Central memory CD8-positive, alpha-beta T cell (primary cell): ENCODE measurements at places on chromosomes 1 and 21.

GRCh38 chr1:200724064-200724463 is 14.6 kb upstream of the CAMSAP2 start:
- no peak for DNase-seq

DNA sequence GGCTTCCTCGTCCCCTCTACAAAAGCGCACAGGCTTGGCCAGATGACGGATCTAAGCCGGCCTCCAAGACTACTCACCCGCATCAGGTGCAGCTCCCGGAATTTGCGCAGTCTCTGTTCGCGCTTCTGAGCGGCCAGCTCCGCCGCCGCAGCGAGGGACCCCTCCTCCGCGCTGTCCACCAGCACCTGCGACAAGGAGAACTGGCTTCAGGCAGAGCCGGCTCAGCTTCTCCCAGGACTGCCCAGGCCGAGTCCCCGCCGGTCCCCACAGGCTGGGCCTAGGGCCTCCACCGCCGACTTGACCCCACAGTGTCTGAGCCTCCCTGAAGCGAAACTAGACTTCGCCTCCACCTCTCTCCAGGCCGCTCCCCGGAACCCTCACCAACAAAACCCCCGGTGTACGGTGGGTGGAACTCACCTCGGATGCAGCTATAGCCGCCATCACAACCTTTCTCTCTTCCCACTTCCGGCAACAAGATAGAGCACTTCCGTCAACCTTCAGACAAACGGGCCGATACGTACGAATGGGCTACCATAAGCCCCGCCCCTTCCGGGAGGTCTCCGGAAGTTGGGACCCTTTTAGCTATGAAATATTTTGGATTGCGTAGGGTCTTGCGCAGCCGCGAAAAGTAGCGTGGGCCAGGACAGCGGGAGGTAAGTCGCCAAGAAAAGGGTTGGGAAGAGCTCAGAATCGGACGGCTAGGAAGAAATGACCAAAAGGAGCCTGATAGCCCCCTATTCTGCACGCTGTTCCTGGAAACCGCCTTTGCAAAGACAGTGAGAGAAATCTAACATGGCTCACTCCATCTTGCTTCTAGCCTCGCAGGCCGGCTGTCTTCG is at the start of gene SYF2:
TSS of gene SYF2 (minus strand) at position 476 of the 839 bp plus-strand sequence. CDS start at position 441, 35 bp downstream.
- peak; percentile 79 for DNase-seq

GRCh38 chr1:245516284-245516759 is 361.5 kb downstream of the KIF26B start:
- DNase-seq: no peak

GRCh38 chr1:51316113-51316845 is 14.1 kb downstream of the TTC39A start:
- no peak for DNase-seq

DNA sequence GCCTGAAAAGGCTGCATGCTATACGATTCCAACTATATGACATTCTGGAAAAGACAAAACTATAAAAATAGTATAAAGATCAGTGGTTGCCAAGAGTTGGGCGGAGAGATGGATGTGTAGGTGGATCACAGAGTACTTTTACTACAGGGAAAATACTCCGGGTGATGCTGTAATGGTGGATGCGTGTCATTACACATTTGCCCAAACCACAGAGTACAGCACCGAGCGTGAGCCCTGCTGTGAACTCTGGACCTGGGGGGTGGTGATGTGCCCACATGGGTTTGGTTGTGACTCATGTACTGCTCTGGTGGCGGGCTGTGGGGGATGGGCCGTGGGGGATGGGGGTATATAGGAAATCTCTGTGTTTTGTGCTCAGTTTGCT is 162.7 kb upstream of the COL6A1 start:
- no peak for DNase-seq

GRCh38 chr1:81144240-81144825 is 656.4 kb upstream of the ADGRL2 start:
- DNase-seq: no peak

GRCh38 chr1:93673163-93673829 is 8.3 kb downstream of the BCAR3 start:
- no peak for DNase-seq

DNA sequence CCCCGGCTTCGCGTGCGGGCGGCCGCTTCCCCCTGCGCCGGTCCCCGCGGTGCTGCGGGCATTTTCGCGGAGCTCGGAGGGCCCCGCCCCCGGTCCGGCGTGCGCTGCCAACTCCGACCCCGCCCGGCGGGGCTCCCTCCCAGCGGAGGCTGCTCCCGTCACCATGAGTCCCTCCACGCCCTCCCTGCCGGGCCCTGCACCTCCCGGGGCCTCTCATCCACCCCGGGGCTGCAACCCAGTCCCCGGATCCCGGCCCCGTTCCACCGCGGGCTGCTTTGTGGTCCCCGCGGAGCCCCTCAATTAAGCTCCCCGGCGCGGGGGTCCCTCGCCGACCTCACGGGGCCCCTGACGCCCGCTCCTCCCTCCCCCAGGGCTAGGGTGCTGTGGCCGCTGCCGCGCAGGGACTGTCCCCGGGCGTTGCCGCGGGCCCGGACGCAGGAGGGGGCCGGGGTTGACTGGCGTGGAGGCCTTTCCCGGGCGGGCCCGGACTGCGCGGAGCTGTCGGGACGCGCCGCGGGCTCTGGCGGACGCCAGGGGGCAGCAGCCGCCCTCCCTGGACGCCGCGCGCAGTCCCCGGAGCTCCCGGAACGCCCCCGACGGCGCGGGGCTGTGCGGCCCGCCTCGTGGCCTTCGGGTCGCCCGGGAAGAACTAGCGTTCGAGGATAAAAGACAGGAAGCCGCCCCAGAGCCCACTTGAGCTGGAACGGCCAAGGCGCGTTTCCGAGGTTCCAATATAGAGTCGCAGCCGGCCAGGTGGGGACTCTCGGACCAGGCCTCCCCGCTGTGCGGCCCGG is 159.2 kb downstream of the RUNX1 start:
- DNase-seq: peak; percentile 63

- no peak for DNase-seq
Measured at GRCh38 chr1:236545621-236546169, 21.9 kb downstream of the LGALS8 start.

DNA sequence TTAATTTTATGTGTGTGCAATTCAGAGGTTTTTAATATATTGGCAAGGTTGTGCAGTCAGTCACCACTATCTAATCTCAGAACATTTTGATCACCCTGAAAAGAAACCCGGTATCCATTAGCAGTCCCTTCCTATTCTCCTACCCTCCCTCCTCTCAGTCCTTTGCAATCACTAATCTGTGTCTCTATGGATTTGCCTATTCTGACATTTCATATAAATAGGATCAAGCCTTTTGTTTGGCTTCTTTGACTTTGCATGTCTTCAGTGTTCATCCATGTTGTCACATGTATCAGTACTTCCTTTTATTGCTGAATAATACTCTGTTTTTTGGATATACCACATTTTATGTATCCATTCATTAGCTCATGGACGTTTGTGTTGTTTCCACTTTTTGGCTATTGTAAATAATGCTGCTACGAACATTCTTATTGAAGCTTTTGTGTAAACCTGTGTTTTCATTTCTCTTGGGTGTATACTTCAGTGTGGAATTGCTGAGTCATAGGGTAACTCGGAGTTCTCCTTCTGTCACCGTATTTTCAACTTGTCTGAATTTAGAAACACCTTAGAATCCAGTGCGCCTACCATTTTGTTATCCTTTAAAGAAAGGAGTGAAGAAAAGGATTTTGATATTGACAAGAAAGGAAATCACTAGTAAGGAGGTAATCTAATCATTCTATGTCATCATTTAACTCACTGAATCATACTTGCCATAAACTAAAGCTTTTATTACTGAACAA is 3.4 kb downstream of the CEP85 start:
- DNase-seq: no peak

DNA sequence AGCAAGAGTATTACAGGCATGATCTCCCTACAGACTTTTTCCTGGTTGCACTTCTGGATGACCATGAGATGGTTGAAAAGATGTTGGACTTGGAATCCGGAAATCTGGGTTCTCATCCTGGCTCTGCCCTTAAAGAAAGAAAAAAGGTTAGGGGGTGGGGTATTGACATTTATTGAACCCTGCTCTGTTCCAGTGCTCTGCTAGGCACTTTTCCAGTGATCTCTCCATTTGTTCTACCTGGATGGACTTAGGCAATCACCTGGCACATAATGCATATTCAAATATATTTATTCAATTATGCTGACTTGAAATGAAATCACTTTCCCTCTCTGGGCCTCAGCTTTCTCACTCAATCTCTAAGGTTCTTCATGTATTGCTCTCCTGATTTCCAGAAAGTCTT is 101.0 kb upstream of the NFIA start:
- DNase-seq: no peak

- no peak for DNase-seq
Measured at GRCh38 chr1:211359876-211360275, 33.2 kb downstream of the TRAF5 start.

DNA sequence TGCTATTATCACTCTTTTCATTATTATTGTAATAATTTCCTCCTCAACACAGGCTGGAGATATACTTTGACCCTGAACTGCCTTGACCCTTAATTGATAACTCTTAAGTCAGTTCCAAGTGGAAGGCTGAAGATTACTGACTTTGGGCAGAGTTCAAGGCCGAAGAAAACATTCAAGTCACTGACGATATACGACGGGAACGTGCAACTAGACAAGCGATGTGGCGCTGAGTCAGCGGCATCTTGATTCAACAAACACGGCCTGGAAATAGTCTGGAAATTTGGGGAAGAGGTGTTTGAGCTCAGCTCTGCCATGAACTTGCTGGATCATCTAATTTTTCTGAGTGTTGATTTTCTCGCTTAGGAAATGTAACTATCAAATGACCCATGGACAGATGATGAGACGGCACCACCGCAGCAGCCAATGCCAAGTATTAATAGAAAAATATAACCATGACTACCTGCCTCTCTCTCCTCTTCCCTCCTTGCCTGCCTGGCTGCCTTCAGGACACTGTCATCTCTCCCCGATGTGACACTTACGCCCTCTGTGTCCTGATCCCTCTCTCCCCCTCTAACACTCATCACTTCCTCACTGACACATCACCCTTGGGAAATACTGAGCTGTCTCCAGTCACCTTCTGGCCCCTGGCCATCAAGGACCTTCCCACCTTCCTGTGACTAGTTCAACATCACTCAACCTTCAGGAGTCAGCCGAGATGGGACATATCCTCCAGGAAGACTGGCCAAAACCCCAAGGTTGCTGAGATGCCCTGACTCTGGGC is 49.4 kb downstream of the TMCO4 start:
- DNase-seq: no peak

DNA sequence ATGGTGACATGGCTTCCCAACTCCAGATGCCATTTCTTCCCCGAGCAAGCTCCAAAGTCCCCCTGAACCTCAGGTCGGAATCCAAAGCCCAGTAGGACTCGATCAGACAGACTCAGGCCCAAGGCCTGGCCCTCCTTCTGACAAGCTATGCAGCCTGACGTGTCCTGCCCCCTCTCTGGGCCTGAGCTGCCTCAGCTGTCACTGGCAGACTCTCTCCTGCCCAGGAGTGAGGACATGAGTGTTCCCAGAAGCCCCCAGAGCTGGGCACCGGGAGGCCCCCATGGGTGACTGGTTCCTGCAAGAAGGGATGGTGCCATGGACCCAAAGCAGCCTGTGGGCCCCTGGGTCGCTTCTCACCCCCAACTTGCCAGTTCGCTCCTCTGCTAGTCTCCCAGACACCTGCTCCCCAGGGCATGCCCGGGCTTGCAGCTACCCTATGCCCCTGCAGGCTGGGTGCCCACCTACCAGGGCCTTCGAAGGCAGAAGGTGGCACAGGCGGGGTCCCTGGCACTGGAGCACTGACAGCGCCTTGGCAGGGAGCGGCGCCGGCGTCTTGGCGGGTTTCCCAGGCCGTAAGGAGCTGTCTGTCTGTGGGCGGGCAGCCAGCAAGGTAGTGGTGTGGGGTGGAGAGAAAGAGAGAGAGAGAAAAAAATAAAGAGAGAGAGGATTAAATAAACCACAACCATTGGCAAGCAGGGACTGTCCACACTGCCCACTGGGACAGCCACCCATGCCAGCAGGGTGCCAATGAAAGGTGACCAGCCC is 2.3 kb downstream of the EDN2 start:
- no peak for DNase-seq

DNA sequence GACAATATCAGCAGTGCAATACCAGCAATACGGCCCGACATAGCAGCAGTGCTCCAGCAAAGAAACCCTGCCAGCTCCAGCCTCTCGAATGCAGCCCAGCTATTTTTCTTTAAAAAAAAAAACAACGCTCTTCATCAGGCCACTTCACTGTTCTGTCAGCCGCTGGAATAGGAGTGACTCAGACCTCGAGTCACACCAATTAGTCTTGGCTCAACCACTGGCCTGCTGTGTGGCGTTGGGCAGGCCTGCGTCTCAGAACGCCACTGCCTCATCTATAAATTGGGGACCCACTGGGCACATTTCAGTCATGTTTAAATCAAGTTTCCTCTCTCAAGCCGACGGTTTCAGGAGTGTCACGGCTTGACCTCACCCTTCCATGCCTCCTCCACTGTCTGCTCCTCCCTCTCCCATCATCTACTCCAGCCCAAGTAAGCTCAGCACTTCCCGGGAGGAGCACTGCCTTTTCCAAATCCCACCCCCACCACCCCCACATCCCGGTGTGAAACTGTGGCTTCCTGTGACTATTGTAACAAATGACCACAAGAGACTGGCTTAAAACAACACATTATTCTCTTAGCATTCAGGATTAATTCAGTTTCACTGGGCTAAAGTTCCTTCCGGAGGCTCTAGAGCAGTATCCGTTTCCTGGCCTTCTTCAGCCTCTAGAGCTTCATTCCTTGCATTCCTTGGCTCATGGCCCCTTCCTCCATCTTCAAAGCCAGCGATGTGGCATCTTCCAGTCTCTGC is 71.9 kb upstream of the EFHD2 start:
- DNase-seq: no peak

GRCh38 chr1:192635041-192635440 is 906 bp upstream of the RGS13 start:
- DNase-seq: no peak

- no peak for DNase-seq
Measured at GRCh38 chr1:196933531-196934189, 9.9 kb upstream of the CFHR2 start.

DNA sequence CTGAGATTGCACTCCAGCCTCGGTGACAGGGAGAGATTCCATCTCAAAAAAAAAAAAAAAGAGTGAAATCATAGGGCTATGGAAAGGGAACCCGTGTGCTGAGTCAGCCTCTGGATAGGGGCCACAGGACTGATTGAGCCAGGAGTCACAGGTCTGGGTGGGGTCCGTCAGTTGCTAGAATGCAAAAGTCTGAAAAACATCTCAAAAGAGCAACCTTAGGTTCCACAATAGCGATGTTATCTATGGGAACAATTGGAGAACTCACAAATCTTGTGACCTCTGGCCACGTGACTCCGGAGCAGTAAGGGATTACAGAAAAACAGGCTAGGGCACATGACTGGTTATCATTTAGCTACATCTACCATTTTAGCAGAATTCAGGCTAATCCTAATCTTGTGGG is 32.8 kb upstream of the GREM2 start:
- DNase-seq: no peak

- peak; percentile 49 for DNase-seq
Measured at GRCh38 chr21:42923553-42924432, 1.6 kb downstream of the ERVH48-1 start.

GRCh38 chr1:151619489-151620093 is 7.7 kb downstream of the SNX27 start:
- no peak for DNase-seq

GRCh38 chr1:218475699-218476098 is 130.6 kb downstream of the TGFB2 start:
- DNase-seq: no peak
